ENCODE measurements at places on chromosomes 12 and 14. TPM values are rescaled to one million over a fixed set of nuclear protein-coding genes. Genes with fewer than 3 reads are reported as not detected.

The OR4K14 gene
- total RNA-seq, result not detected

The ATF7IP gene
- total RNA-seq, result 41.8 TPM

The BEGAIN gene
- total RNA-seq, result 0.05 TPM

The RNASE3 gene
- total RNA-seq, result not detected

The PDZRN4 gene
- total RNA-seq, result not detected

The GALNT9 gene
- total RNA-seq, result not detected

The RFLNA gene
- total RNA-seq, result 0.41 TPM

All from glomerular endothelial cell (primary cell).